ENCODE measurements at places on chromosomes 3 and 15.

- no peak for DNase-seq
Observed at GRCh38 chr15:89367485-89368451, 33.1 kb upstream of the POLG start.

DNA sequence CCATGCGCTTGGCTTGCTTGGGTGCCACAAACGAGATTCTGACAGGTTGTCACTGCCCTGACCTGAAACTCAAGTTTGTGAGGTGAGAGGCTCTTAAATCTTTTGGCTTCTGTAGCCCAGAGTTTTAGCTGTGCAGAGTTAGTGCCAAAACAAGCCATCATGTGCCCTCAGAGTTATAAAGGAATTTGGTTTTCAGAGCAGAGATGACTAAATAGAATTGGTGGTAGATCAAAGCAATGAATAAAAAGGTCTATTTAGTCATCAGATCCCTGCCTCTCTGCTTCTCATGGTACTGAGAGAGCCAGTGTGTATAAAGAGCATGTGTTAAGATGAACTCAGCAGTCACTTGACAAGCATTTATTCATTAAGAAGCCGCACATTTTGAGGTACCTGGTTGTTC lies 207.5 kb upstream of the DPH6 start:
- no peak for DNase-seq

GRCh38 chr3:13894807-13895154 lies 14.9 kb upstream of the WNT7A start:
- DNase-seq, result no peak

DNA sequence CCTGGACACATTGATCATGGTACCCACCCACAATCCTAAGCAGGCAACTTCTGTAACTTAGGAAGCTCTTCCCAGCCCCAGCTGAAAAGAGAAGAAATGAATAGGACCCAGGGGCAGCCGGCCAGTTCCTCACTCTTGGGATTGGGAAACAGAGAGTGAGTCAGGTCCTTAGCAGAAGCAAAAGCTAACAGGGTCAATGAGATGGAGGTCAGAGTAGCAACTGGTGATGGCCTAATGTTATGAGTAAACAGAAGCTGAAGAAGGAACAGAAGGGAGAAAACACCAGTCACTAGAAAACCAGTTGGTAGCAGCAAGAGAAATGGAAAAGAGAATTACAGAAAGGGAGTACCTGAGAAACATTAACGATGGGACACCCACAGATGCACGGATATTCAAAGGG lies 20.0 kb downstream of the RIOX2 start:
- peak; percentile 68 for DNase-seq

- DNase-seq, result no peak
Observed at GRCh38 chr3:124669470-124669869, 60.8 kb upstream of the UMPS start.

DNA sequence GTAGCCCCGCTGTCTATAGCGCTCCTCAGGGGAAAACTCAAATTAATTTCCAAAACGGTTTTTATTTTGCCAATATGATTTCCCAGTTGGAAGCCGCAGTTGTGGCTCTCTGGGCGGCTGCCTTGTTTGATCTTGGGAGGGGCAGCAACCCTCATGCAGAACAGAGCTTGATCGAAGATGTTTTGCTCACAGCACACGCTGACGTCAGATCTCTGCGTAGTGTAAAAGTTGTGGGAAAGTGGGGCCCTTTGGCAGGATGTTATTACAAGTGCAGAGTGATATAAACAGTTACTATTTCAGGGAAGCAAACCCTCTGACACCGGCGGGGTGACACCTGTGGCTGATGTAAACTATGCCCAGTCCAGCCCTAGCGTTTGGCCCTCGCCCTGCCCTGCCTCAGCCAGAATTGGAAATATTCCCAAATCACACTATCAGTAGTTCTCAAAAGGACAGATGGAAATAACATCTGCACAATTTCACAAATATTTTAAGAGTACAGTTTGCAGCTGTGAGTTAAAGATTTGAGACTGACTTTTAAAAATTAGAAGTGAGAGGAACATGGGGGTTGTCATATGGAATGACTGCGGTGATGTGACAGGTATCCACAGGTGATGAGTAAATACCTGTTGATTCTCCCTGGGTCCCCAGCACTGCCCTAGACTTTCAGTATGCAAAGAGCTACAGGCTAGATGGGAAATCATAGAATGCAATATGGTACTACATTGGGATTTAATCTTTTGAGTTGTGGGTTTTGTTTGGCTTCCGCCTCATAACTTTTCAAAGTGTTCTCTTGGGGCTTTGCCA lies 1.7 kb downstream of the SYNM start:
- peak; percentile 69 for DNase-seq

DNA sequence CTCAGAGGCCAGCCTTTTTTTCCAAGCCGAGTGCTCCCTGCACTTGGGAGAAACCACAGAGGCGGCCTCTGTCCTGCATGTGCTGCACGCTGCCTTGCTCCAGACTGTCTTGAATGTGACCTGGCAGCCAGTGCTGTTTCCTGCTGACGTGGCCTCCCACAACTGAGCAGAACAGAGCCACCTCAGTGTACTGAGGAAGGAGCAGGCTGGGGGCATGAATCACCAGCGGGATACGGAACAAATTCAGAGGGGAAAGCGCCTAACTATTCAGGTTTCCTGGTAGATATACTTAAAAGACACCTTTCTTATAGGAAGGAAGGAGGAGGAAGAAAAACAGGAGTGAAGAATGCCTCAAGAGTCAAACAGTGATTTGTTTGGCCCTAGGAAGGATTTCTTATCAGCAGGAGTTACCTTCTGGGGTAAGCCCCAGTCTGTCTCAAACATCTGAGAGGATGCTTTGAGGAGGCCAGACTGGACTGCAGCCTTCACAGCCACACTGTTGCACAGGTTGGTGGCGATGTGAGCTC lies 114.0 kb downstream of the FNDC3B start:
- peak; percentile 91 for DNase-seq

DNA sequence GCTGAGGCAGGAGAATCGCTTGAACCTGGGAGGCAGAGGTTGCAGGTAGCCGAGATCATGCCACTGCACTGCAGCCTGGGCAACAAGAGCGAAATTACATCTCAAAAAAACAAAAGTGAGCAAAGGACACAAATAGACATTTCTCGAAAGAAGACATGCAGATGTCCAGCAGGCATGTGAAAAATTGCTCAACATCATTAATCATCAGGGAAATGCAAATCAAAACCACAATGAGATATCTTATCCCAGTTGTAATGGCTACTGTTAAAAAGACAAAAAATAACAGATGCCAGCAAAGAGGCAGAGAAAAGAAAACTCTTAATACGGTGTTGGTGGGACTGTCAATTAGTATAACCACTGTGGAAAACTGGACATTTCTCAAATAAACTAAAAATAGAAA lies 20.9 kb downstream of the ASB7 start:
- DNase-seq, result no peak

Measured in Right ventricle myocardium superior (tissue), 1 donor.